Stimulated activated CD8-positive, alpha-beta memory T cell treated with anti-CD3 and anti-CD28 coated beads, Interleukin-4, amount 100 ng/mL, for 1 hour (primary cell): ENCODE measurements at places on chromosomes 5 and 9.

DNA sequence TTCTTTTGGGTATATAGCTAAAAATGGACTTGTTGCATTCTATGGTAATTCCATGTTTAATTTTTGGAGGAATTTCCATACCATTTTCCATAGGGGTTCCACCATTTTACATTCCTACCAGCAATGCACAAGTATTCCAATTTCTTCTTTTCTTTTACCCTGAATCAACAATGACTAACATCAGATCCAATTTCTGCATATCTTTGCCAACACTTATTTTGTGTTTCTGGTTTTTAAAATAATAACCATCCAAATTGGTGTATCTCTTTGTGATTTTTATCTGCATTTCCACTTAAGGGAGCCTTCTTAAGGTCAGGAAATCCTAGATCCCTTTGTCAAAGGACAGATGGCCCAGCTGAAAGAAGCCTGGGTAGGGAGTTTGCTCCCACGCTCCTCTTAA is 29.5 kb upstream of the SMU1 start:
- DNase-seq, result no peak

GRCh38 chr9:27468000-27468399 is 56.1 kb upstream of the IFNK start:
- DNase-seq, result no peak

DNA sequence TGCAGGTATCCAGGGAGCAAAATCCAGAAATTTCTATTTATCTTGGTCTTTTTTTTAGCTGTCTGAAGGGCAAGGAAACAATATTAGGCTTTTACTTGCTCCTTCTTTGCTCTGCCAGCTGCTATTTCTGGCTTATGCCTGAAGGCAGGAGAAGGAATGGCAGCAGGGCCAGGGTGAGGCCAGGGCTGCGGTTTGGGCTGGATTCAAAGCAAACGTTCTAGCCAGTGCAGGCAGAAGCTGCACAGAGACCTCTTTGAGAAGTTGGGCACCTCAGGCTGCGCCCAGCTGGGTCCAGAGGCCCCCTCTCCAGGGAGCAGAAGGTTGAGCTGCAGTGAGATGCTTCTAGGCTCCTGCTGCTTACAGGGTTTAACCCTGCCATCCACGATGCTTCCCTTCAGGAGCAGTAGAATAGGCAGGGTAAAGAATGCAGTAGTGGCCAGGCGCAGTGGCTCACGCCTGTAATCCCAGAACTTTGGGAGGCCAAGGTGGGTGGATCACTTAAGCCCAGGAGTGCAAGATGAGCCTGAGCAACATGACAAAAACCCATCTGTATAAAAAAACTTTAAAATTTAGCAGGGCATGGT is 201.2 kb downstream of the ADCY2 start:
- DNase-seq, result no peak

DNA sequence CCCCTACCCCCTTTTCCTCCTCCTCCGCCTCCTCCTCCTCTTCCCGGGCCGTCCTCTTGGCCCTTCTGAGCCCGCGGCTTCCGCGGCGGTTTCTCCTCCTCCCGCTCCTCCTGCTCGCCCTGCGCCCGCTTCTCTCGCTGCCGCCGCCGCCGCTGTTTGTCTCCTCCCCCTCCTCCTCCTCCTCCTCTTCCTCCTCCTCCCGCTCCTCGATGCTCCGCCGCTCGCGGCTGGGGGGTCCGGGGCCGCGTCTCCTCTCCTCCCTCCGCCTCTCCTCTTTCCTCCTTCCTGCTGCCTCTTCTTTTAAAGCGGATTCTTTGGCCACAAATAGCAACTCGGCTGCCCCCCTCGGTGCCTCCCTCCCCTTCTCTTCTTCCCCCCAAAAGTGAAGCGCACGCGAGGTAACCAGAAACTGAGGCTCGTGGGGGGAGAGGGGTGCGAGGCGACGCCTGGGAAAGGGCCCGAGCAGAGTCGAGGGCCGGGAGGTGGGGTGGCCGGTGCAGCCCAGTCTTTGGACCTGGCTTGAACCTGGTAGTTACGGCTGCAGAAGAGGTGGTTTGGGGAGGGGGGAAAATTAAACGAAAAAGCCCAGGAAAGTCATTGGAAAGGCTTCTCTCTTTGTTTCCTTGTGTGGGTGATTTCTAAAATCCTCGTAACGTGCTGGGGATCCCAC is 1058.5 kb upstream of the DMAC1 start:
- no peak for DNase-seq

DNA sequence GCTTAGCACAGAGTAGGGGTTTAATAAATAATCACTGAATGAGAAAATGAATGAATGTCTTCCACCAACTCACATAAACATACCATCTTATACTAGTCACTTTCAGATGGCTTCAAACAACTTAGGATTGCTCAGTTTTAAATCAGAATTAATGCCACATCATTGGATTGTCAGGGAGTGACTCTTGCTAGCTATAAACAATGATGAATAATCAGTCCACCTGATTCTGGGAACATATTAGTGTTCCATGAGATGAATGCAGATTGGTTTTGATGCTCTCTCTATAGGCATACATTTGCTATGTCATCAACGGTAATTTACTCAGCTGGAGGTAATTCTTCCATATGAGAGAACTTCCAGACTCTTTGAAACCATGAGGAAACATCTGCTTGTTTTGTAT is 97.4 kb downstream of the CDH9 start:
- DNase-seq, result no peak
